ENCODE measurements at places on chromosomes 3 and 15.

GRCh38 chr3:87435926-87436620 lies 159.7 kb upstream of the POU1F1 start:
- no peak for DNase-seq

GRCh38 chr3:14246414-14246813 lies 67.8 kb downstream of the LSM3 start:
- peak; percentile 57 for DNase-seq

GRCh38 chr3:71863563-71864190 lies 78.7 kb upstream of the PROK2 start:
- DNase-seq = no peak

GRCh38 chr3:122421101-122421500 lies 5.2 kb upstream of the WDR5B start:
- DNase-seq = no peak

DNA sequence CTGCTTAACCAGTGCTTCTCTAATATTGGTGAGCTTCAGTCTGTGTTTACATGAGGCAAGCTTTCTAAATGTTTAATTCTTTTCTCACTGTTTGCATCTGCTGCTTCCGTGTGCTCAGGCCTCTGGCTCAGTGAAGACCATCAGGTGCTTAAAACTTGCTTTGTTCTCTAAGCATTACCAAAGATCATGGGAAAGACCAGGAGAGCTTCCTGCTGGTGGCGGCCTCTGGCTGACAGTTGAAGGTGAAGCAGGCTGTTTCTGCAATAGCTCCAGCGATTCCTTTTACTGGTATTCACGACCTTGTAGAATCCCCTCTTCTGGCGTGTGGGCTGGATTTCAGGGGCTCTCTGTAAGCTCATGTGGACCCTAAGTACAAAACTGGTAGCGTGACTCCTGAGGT lies 45.1 kb downstream of the EDEM1 start:
- DNase-seq = no peak

- no peak for DNase-seq
These were observed 336.5 kb upstream of the ALCAM start for GRCh38 chr3:105030211-105030610.

DNA sequence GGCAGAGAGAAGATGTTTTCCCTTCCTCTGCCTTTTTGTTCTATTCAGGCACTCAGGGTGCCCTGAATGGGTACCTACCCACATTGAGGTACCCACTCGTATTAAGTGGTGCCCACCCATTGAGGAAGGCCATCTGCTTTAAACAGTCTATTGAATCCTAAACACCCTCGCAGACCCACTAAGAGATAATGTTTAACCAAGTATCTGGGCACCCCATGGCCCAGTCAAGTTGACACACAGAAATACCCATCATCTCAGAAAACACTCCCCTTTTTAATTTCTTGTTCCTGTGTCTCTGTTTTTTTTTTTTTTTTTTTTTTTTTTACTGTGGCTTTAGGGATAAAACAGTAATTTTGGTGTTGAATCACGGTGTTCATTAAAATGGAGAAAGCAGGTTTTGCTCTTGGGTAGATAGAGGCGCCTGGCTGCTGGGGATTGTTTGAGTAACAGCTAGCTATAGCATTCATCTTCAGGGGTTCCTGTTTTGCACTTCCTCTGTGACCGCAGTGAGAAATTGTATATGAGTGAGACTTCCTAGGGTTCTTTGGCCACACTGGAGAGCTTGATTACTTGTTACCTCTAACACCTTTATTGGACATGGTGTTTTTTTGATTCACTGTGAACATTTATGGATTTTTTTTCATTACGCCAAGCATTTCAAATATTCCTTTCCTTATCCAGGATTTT lies 259.1 kb downstream of the PTPRG start:
- DNase-seq = no peak

GRCh38 chr15:88681610-88682221 lies 42.9 kb downstream of the ISG20 start:
- DNase-seq = no peak
